HS-27A (cell line): ENCODE measurements at places on chromosomes 6 and 20.

DNA sequence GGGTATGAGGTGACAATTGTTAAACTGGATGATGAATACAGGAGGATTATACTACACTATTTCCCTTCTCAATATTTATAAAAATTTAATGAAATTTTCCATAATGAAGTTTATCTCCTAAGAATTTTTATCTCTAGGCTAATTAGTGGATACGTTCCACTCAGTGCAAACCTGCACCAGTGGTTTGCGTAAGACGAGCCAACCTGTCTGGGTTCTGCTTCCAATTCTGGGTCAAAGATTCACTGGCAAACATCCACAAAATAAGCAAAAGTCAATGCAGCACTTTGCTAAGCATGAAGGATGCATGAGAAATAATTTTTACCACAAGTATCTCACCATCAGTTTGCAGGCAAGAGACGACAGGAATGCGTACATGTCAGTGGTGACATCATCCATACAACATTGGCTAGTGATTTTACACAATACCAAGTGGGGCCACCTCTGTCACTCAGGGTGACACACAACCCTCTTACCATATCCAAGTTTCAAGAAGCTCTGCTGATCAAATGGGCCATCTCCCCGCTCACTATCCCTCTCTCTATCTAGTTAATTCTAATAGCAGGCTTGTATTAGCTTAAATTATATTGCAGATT lies 51.7 kb downstream of the FAM50B start:
- DNase-seq = no peak

GRCh38 chr6:43455531-43456428 lies at the start of gene DLK2:
TSS of gene DLK2 (minus strand) at chr6:43455548. CDS start at chr6:43454825, 723 bp downstream.
- no peak for DNase-seq

GRCh38 chr20:47198996-47199552 lies 157.4 kb downstream of the ZMYND8 start:
- DNase-seq = no peak

DNA sequence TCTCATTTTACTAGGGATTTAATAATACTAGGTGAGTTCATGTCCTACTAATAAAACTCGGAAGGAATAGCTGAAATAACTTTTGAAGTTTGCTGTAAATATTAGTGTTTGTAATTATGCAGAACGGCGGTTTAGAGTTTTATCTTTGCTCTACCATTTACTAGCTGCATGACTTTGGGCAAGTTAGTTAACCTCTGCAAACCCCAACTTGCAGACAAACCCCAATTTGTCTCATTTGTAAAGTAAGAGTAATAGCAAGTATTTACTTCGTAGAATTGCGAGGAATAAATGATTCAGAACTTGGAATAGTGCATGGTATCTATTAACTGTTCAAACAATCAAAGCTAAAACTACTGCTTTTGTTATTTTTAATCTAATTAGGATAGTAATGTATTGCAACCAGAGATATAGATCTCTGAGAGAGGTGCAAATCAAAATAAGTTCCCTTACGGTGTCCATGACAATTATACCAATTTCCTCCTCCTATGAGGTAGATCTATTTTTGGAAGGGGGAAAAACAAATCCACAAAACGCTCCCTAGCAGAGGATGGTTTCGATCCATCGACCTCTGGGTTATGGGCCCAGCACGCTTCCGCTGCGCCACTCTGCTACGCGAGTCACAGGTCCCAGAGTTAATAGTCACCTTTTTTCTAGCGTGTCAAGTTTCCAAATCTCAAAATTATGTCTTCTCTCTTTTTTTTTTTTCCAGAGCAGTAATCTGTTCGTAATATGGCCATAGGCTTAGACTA lies 35.1 kb upstream of the BTN3A2 start:
- DNase-seq = no peak

DNA sequence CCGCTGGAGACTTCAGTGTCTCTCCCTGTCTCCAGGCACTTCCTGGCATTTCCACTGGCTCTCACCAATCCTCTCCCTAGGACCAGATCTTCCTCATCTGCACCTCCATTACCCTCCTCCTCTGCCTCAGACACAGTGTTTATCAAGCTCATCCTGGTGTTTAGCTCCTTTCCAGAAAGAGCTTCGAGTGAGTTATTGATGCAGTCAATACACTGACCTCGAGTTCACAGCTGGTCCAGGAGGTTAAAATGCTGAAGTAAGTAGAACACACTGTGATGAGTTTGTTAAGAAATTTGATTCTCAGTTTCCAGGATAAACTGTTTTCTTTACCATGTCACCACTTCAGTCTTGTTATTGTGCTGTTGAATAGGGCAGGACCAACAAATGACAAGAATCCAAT lies 42.1 kb upstream of the ARMC2 start:
- no peak for DNase-seq

- DNase-seq = no peak
These were observed 62.9 kb downstream of the TENT5A start for GRCh38 chr6:81689580-81689979.

GRCh38 chr6:149942461-149942829 lies 631 bp downstream of the ULBP2 start:
- no peak for DNase-seq
